NCI-H524 (cell line): ENCODE measurements at places on chromosomes 3 and 15.

- no peak for DNase-seq
Measured at GRCh38 chr3:55285156-55285555, 201.9 kb downstream of the WNT5A start.

DNA sequence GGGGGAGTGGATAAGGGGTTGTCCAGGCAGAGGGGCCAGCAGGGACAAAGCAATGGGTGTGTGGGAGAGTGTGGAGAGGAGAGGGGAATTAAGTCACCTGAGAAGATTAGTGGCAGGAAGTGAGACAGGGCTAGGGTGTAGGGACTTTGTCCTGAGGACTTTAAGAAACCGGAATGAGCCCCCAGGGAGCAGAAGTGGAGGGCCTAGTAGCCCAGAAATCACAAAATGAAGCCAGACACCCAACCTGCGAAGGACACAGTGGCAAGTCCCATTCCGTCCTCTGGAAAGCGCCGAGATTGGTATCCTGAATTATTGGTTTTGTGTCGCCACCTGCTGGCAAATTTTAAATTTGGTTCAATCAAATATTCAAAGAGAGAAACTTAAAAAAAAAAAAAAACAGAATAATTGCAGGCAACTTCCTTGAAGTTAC is 78.0 kb upstream of the SLC25A36 start:
- DNase-seq = peak; percentile 53

GRCh38 chr3:126369490-126369889 is 12.3 kb upstream of the KLF15 start:
- DNase-seq = no peak

DNA sequence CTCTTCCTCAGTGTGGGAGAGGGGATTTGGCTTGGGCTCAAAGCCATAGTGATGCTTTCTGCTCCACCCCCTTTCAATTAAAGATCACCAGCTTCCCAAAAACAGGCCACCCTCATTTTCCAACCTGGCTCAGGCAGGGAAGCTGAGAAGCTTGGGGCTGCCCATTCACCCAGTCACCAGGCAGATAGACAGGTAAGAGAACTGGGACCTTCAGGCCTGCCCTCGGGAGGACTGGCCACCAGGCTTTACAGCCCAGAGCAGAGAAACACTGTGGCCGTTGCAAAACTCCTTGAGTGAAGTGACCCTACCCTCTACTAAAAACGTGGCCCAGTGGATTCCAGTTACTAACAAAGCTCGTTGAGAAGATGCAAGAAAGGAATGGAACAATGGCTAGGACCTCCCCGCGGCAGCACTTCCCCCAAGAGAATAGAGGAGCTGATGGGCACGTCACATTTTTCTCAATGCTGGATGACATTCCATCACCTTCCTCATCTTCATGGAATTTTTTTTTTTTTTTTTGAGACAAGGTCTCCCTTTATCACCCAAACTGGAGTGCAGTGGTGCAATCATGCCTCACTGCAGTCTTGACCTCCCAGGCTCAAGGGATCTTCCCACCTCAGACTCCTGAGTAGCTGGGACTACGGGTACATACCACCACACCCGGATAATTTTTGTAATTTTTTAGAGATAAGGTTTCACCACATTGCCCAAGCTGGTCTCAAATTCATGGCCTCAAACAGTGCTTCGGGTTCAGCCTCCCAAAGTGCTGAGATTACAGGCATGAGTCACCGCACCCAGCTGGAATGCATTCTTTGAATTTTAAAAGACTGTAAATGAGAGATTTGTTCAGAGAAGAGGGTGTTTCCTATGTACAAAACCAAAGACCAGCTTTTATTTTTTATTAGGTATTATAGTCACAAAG is 37.9 kb downstream of the LIPC start:
- DNase-seq = peak; percentile 33

DNA sequence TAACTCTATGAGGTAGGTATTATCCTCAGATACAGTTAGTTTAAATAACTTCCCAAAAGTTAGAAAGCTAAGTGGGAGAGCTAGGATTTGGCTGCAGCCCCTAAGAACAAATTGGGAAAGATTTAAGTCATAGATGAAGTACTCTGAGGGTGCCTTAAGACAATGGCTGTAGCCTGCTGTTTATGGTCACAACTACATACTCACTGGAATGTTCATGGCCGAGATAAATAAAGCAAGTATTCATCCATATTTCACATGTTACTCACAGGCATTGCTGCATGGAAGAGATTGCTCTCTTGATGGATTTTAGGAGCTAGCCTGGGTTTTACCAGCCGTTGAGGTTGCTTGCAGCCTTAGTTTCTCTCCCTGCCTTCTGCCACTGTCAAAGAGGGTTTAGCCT is 145.0 kb downstream of the CMSS1 start:
- no peak for DNase-seq

DNA sequence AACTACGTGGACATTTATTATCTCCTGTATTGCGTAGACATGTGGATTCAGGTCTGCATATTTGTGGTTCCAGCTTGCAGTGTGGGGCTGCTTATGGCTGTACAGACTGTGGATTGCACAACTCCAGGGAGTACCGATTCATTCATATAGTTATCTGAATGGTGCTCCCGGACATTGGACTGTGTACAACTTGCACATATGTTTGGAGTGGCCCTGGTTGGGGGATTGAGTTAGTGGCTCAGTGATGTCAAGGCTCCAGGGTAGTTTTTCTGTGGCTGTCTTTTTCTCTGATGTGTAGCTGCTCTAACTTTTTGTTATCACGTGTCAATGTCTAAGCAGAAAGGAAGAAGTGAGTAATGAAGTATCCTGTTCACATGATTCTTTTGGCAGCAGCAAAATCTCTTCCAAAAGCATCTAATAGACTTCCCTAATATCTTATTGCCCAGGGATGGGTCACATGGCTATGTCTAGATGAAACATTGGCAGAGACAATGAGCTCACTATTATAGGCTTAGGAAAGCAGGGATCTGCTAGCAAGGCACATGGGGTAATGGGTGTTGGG is 15.8 kb downstream of the ST3GAL6 start:
- DNase-seq = no peak

- DNase-seq = no peak
Measured at GRCh38 chr15:80599359-80599758, 95.8 kb upstream of the ABHD17C start.

DNA sequence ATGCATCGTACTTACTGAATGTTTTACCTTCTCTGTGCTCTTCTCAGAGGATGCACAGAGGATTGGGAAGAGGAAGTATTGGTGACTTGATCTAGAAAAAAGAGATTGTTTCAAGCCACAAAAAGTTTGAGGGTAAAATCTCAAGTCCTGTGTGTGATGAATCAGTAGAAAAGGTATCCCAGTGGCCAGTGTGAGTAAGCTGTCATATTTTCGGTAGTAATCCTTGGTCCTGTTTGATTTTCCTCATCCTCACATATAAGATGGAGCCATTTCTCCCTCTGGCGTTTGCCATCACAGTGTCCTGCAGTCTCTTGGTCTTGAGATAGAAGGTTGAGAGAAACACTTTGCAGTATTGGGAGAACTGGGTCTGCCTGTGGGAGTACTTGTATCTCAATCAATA is 166.8 kb downstream of the LPP start:
- no peak for DNase-seq

GRCh38 chr3:9079676-9080075 is 116.4 kb upstream of the RAD18 start:
- no peak for DNase-seq

DNA sequence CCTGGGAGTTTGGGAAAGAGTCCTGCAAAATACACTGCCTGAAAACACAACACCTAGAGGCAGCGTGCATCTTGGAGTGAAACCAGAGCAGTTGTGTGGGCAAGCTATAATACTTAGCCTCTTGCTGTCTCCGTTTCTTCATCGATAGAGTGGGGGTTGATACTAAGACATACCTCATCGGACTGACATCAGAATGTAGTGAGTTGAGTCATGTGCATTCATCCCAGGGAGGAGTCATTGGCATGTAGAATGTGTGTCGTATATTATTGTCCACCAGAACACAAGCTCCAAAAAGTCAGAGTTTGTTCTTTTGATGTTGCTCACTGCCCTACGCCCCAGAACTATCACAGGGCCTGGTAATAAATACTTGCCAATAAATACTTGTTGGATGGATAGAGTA is 4.3 kb downstream of the SNTN start:
- DNase-seq = no peak

DNA sequence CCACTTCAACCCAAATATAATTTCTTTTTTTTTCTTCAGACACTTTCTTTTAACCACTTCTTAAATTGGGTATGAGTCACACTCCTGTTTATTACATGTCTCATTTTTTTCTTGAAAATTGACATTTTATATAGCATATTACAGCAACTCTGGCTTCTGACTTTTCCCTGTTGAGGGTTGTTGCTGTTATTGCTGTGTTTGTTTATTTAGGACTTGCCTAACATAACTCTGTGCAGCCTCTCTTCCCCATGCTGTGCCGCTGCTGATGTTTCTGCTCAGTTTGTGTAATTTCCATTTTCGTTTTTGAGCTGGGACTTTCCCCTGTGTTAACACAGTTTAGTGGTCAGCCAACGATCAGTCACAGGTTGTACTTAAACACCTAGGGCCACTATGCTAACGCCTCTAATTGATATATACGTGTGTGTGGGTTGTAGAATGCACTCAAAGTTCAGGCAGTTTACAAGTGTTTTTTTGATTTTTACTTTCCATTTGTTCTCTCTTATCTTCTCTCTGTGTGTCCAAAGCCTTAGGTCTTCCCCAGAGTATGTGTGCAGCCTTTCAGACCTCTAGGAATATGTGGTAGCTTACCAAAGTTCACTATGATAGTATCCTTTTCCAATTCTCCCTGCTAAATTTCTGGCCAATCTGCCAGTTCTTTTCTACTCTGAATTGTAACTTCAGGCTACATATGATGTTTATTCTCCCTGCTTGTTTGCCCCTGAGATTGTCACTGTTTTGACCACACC is 337.2 kb downstream of the ZBTB20 start:
- no peak for DNase-seq

GRCh38 chr3:5489536-5489935 is 302.0 kb downstream of the EDEM1 start:
- DNase-seq = no peak

- no peak for DNase-seq
Measured at GRCh38 chr3:15964605-15965442, 167.0 kb upstream of the ANKRD28 start.

- no peak for DNase-seq
Measured at GRCh38 chr3:21750080-21750696, 822 bp downstream of the ZNF385D start.

GRCh38 chr3:176584413-176585176 is 612.7 kb downstream of the TBL1XR1 start:
- no peak for DNase-seq

GRCh38 chr3:98784042-98784441 is 20.9 kb downstream of the ST3GAL6 start:
- DNase-seq = no peak

DNA sequence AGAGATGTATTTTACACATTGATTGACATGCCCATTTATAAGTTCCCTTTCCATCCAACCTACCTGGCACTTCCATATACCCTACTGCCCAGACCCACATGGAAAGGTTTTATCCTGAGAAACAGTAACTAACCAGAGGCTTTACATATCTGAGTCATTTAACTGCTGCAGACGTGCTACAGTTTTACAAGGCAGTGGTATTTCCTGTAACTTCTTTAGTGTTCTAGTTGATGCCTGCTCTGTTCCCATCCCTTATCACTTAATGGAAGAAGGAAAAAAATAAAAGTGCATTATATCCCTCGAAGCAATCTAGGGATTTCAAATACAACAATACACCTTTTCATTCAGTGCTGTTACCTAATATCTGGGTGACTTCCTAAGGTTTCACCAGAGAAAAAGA is 107.1 kb downstream of the TMCO5A start:
- DNase-seq = no peak

GRCh38 chr3:145639003-145639606 is 521.9 kb downstream of the PLOD2 start:
- DNase-seq = no peak
